ENCODE measurements at places on chromosomes 7 and 10.

- DNase-seq, result no peak
Measured at GRCh38 chr7:144503215-144503614, 99.7 kb upstream of the NOBOX start.

DNA sequence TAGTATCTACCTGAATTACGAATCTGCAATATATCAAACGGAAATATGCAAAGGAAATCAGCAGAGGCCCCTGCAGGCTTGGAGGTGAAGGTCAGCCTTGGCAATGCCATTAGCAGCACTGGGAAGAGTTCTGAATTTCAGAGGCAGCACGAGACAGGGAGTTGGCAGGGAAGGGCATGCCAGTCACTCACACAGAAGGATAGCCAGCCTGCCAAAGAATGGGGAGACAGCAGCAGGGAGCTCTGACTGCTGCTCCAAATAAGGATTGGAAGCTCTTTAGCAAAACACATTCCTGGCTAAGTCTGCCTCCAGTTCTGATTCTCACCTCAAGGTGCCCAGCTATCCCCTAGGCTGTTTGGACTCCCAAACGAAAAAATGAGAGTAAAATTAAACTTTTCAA, 188.0 kb downstream of the PDE1C start:
- peak; percentile 34 for DNase-seq

GRCh38 chr7:47100817-47101435, 481.0 kb downstream of the TNS3 start:
- no peak for DNase-seq

DNA sequence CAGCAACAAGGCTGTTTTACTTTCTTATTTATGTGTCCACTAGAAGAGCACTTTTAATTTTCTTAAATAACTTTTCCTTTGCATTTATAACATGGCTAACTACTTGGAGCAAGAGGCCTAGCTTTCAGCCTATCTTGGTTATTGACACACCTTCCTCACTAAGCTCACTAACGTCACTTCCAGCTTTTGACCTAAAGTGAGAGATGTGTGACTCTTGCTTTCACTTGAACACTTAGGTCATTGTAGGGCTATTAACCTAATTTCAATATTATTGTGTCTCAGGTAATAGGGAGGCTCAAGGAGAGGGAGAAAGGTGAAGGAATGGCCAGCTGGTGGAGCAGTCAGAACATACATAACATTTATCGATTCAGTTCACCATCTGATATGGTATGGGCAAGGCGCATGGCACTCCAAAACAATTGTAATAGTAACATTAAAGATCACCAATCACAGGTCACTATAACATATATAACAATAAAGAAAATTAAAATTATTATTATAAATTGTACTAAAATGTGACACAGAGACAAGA, 95.0 kb upstream of the FAM20C start:
- no peak for DNase-seq

- no peak for DNase-seq
Measured at GRCh38 chr10:125479059-125479458, 203.9 kb downstream of the TEX36 start.

GRCh38 chr7:6461946-6462550, 14.3 kb upstream of the DAGLB start:
- no peak for DNase-seq

DNA sequence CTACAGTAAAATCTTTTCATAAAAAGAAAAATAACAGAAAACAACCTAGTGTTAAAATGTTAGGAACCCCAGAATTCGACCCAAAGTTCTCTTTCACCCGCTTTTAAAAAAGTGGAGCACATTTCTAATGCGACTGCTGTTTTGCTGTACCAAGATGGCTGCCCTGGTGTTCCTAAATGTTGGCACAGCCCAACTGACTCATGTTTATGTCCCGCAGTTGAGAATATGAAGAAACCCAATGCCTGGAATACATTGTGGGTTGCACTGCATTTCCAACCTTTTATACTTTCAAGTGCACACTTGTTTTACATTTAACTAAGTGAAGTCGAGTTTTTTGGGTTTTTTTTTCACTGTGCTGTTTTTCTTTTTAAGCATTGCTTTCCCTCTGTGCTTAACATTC, 944 bp downstream of the STEAP1B start:
- no peak for DNase-seq

- peak; percentile 54 for DNase-seq
Measured at GRCh38 chr7:131034166-131034881, 293.4 kb upstream of the MKLN1 start.

DNA sequence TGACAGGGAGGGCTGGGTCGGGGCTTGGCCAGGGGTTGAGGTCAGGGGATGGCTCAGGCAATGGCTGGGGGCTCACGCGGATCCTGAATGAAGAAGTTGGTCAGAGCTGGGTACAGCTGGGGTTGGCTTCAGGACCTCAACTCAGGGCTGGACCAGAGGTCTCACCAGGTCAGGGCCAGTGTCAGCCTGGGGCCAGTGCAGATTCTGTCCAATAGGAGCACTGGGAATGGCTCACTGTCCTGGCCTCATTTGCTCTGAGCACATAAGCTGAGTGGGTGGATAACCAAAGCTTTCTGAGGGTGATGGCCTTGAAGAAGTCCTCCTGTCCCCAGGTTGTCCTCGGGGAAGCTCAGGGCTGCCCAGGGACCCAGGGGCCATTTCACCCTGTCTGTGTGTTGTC, 54.9 kb upstream of the PCBD1 start:
- DNase-seq, result no peak

DNA sequence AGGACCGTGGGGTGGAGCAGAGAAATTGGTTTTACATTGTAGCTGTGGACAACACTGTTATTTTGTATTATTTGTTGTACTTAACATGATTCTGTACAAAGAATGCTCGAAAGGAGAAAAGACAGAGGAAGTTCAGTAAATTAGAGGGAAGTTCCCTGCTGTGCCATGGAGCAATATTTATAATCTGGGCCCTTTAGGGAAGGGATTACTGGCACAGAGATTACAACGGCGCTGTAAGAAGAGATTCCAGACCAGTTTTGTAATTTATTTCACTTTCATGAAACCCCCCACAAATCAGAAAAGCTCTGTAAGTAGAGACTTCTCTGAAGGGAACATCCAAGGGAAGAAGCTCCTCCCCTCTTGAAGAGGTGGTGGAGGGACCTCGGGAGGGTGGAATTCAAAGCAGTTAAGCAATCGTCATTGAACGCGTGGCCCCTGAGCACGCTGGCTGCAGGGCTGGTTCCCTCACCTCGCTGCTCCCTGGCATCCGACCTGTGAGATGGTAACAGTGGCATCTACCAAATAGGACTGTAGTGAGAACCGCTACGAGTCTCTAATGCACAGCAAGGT, 113.5 kb downstream of the KLF6 start:
- no peak for DNase-seq

GRCh38 chr7:28782362-28782761, 175.8 kb downstream of the TRIL start:
- DNase-seq, result no peak

DNA sequence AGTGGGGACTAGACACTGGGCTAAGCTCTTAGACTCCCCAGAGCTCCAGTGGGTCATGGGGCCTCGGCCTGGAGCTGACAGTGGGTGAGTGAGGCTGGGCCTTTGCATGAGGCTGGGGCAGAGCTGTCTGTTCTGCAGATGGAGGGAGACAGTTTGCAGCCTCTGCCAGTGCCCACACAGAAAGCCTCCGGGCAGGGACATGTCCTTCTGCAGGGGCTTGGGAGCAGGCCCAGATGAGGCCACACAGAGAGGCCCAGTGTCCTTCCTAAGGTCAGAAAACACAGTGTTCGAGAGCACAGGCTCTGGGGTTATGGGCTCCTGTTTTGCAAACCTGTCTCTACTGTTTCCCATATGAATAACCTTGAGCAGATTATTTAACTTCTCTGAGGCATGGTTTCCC, 25.1 kb upstream of the HK1 start:
- DNase-seq, result no peak

- DNase-seq, result no peak
Measured at GRCh38 chr7:127885222-127885772, 145.9 kb downstream of the LRRC4 start.

DNA sequence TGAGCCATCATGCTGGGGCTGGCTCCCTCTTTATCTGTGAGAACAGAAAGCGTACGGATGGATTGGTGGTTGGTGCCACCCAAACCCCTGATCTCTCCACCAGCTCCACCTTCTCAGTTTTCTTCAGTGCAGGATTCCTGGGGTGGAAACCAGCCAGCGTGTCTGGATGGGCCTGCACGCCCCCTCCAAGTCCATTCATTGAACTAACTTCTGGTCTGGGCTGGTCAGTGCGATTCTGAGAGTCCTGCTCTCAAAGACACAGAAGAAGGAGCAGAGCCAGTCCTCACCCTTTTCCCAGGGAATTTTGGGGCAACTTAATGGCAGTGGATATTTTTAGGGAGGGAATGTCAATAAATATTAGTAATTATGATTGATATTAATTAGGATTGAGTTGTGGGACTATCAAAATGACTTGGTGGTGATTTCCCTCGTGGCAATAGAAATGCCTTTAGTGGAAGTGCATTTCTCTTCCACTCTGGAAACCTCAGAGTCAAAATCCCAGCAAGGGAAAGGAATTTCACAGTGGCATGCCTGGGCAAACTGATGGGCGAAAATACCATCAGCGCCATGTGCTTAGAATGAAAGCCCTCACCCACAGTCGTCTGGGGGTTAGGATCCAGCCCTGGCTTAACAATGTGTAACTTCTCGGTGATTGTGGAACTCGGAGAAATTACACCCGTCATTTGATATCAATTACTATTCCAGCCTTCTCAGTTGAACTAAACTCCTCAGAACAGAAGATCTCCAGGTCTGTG, 69.3 kb upstream of the EEPD1 start:
- DNase-seq, result no peak

GRCh38 chr7:117323305-117323850, 520 bp upstream of the WNT2 start:
- no peak for DNase-seq

GRCh38 chr10:125243532-125244253, 83.3 kb upstream of the CTBP2 start:
- DNase-seq, result no peak

- DNase-seq, result no peak
Measured at GRCh38 chr7:74059681-74060588, 23.7 kb upstream of the LIMK1 start.

DNA sequence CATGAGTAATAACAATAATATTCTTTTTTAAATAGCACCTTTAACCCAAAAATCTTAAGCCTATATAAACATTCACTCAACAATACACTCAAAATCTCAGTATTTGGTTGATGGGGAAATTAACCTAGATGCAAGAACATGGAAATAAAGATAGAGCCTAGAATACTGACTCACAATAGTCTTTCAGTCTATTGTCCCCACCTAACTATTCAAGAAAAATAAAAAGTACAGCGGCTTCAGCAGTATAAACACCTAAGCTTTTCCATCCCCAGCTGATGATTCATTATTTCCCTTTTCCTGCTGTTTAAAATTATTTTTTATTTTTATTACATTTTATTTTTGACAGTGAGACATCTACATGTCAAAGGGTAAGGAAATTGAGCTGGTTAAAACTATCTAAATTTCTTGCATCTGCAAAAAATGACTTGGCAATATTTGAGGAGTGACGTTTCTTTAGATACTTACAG, 201.4 kb downstream of the FZD1 start:
- no peak for DNase-seq

DNA sequence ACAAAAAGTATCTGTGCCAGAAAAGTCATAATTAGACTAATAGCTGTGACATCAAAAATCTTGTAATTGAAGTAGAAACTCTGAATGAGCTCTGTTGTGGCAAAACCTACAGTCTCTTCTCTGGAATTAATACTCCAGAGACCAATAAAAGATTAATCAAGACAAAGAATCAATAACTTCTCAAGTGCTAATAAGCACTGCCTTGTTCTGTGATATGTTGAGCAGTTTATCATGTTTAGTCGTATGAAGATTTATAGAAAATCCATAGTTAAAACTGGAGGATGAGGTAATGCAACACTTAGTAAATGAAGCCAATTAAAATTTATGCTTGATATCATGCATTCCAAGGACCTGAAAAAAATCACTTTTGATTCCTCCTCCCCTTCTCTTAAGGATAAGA, 72.3 kb upstream of the RNF32 start:
- DNase-seq, result no peak

DNA sequence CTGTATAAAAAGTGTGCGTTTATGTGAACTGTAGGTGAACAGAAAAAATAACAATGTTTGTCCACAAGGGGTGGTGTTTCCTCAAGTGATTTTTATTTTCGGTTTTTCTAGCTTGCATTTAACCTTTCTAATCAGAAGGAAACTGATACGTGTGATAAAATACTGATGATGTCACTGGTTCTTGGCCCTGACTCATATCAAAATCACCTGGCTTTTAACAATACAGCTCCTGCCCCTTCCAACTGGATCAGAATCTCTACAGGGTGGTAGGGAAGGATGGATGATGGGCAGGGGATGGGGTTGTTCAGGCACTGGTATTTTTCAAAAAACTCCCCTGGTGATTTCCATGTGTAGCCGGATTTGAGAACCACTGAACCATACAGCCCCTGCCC, 10.9 kb downstream of the NPFFR1 start:
- DNase-seq, result no peak

GRCh38 chr7:2635810-2636701, 4.3 kb downstream of the TTYH3 start:
- DNase-seq, result peak; percentile 79

DNA sequence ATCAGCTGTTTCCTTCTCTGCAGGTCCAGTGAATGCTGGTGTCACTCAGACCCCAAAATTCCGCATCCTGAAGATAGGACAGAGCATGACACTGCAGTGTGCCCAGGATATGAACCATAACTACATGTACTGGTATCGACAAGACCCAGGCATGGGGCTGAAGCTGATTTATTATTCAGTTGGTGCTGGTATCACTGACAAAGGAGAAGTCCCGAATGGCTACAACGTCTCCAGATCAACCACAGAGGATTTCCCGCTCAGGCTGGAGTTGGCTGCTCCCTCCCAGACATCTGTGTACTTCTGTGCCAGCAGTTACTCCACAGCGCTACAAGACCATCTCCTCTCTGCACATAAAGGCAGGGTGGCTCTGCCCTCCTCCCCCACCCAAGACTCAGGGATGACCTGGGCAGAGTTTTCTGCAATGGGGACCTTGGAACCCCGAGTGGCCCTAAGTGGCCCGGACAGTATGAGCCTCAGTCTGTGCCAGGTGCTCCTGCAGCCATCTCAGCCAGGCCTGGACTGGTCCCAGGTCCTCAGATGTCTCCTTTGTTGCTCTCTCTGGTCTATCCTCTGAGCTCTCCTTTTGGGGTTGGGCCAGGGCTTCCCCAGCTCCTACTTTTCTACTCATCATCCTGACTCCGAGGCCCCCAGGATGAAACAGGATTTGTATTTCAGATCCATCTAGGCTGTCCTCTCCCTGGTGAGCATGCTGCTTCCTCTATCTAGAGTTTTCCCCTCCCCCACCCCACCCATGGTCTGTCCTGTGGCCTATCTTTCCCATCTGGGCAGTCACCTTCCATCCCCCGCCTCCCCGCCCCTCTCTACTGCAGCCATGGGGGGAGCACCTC, 212.1 kb upstream of the PRSS58 start:
- no peak for DNase-seq

DNA sequence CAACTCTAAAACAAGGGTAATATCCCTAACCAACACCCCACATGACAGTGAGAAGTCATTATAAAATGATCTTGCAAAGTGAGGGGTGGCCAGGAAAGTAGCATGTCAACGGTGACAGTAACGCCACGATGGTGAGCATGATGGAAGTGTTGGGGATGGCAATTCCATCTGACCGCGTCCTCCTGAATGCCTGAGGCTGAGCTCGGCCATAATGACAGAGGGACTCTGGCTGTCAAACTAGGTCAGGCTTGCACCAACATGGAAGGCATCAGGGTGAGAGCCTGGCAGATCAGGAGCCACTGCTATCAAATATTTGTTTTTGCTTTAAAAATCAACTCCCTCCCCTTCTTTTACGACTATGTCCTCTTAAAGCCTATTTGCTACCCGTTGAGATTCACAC, 55.7 kb upstream of the EFCAB10 start:
- DNase-seq, result no peak

GRCh38 chr7:142896151-142896550, 10.6 kb upstream of the TRPV6 start:
- DNase-seq, result no peak
